NCI-H774 (cell line): ENCODE measurements at places on chromosomes 2 and 18.

GRCh38 chr2:53131416-53131815 lies 636.2 kb upstream of the CHAC2 start:
- DNase-seq: no peak

GRCh38 chr18:61865466-61866175 lies 27.2 kb downstream of the RNF152 start:
- no peak for DNase-seq

- no peak for DNase-seq
Observed at GRCh38 chr2:160363961-160364360, 129.6 kb downstream of the RBMS1 start.

GRCh38 chr2:19643117-19643518 lies 258.7 kb downstream of the TTC32 start:
- DNase-seq: no peak

GRCh38 chr2:149219856-149220255 lies 110.5 kb upstream of the LYPD6 start:
- no peak for DNase-seq

DNA sequence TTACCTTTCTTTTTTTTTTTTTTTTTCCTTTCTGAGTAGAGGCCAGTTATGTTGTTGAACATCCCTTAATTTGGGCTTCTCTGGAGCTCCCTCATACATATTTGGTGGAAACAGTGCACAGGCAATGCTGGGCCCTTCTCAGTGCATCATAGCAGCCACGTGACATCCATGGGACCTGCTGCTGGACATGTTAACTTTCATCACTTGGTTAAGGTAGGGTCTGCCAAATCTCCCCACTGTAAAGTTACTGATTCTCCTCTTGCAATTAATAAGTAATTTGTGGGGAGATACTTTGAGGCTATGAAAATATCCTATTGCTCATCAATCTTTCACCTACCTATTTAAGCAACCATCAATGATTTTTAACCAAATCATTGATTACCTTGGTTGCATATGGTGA lies 211.5 kb upstream of the LYPD1 start:
- no peak for DNase-seq

- no peak for DNase-seq
Observed at GRCh38 chr2:111710613-111711012, 173.4 kb downstream of the ANAPC1 start.

DNA sequence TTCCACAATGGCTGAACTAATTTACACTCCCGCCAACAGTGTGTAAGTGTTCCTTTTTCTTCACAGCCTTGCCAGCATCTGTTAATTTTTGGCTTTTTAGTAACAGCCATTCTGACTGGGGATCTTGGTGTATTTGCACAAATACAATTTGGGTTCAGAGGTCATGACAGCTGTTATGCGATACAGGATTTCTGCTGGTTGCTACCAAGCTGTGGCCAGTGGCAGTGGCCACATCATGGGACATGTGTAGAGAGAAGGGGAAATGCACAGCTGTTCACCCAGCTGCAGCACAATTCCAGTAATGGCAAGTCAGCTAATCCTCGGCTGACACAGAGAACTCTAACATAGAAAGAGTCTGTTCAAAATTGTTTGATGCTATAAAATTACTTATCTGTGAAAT lies 21.0 kb upstream of the SELENOI start:
- DNase-seq: no peak

- no peak for DNase-seq
Observed at GRCh38 chr18:5890331-5891183, 4.8 kb downstream of the TMEM200C start.

DNA sequence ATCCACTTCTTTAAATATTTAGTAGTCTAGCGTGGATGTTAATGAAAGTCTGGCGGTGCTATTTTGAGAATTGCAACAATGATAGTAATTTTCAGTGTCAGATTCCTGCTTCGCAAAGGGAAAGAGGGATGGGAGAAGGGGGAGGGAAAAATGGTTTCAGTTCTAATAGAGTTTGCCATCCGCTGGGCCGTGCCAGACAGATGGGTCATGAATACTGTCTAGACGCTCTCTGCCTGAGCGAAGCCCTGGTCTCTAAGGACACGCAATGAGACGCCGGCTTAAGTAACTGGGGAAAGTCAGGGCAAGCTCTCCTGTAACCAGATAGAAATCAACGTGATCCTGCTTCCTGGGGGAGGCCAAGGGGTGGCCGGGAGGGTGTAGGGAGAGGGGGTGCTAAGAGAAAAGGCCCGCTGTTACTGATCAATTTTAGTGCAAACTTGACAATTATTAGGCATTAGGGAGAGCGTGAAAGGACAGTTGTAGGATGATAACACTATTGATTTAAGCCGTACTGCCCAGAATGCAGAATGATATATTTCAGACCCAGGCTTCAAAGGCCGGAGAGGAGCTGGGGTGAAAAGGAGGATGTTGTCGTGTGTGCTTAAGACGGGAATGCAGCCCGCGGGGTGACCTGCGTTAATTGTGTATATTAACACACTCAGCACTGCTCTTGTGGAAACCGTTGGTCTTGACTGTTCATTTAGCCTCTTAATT lies 229.2 kb downstream of the LDLRAD4 start:
- peak; percentile 19 for DNase-seq

DNA sequence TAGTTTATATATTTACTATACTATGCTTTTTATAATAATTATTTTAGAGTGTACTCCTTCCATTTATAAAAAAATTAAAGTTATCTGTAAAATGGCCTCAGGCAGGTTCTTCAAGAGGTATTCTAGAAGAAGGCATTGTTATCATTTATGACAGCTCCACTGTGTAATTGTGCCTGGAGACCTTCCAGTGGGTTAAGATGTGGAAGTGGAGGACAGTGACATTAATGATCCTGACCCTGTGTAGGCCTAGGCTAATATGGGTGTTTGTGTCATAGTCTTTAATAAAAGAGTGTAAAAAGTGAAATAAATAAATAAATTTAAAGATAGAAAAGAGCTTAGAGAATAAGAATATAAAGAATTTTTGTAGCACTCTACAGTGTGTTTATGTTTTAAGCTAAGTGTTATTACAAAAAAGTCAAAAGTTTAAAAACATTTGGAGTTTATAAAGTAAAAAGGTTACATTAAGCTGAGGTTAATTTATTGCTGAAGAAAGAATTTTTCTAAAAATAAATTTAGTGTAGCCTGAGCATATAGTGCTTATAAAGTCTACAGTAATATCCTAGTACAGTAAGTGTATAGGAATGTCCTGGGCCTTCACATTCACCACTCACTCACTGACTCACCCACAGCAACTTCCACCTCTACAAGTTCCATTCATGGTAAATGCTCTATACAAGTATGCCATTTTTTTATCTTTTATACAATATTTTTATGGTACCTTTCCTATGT lies 190.0 kb upstream of the SESTD1 start:
- DNase-seq: no peak

DNA sequence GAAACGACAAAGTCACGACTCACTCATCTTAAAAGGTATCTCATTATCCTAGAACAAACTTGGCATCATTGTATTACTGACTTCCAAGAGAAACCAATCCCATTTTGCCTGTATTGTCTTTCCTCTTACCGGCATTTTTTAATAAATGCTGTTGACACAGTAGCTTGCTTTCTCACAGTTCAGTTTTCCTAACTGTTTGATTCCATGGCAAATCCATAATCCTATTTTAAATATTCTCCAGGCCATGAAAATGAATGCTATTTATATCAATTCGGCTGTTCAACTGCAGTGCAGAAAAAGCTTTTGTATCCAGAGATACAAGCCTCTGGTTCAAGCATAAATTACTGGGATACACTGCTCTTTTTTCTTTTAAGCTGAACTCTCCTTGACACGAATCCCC lies 1241.9 kb downstream of the DPP10 start:
- DNase-seq: no peak

DNA sequence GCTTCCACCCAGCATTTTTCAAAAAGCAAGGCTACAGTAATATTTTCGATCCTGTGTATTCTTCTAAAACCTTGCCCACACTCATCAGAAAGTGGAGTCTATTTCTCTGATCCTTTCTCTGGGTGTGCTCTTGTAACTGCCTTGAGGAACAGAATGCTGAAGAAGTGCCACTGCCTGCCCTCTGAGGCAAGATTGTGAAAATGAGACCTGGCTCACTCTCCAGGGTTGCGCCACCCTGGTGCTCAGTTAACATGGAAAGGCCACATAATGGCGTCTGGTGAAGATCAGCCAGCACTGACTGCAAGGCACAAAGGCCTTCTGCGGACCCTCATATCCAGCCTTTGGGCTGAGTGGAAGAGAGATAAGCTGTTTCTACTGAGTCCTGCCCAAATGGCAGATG lies 11.2 kb upstream of the SH3RF3 start:
- DNase-seq: no peak

GRCh38 chr2:217710211-217710765 lies 292.5 kb downstream of the TNS1 start:
- DNase-seq: no peak

DNA sequence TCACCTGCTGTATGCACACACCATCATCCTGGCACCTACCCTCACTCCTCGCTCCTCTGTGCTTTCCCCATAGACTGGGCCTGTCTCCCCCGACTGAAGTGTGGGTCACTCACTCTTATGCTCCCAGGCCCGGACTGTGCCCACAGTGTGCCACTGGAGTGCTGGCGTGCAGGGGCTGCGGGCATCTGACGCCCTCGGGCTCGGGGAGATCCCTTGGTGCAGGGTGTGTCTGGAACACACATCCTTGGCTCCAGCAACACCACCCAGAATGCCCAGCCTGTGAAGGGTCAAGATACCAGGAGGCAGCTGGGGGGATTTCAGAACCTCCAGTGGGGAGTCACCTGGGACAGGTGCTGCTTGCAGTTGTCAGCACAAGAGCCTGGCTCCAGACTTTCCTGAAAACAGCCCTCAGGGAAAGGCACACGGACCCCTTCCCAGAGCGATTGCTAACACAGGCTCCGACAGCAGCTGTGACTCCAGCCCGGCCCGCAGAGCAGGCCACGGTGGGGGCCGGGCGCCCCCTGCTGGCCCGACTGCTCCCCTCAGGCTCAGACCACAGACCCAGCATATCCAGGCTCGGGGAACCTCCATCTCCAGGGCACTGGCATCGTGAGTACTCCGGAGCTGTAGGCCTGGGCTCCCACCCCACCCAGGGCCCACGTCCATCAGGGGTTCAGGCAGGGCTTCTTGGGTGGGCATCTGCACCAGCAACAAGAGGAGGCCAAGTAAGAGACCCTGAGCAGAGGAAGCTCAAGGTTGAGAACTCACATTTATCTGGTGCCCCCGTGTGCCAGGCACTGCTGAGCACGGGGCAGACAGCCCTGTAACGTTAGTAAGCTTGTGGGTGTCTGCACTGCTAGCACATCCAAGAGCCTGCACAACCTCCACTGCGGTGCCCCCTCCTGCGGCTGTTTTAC lies 8.6 kb downstream of the HS1BP3 start:
- DNase-seq: peak; percentile 21

DNA sequence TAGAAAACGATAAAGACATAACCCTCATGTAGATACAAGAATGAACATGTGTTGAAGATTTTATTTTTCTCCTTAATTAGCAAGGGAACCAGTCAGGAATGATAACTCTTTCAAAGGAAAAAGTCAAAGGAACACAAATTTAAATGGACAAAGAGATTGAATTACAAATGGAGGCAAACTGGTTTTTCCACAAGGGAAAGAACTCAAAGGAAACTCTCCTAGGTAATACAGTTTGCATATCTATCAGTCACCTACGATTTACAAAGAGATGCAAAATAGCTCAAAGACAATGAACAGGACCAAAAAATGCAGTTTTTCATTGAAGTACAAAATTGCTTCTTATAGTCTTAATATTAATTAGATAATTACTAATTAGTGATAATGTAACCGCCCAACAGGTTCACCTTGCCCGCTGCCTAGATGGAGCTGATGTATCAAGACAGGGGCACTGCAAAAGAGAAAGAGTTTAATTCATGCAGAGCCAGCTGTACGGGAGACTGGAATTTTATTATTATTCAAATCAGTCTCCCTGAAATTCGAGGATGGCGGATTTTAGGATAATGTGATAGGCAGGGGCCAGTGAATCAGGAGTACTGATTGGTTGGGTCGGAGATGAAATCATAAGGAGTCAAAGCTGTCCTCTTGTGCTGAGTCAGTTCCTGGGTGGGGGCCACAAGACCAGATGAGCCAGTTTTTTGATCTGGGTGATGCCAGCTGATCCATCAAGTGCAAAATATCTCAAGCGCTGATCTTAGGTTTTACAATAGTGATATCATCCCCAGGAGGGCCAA lies 151.0 kb downstream of the TMEM17 start:
- DNase-seq: no peak

DNA sequence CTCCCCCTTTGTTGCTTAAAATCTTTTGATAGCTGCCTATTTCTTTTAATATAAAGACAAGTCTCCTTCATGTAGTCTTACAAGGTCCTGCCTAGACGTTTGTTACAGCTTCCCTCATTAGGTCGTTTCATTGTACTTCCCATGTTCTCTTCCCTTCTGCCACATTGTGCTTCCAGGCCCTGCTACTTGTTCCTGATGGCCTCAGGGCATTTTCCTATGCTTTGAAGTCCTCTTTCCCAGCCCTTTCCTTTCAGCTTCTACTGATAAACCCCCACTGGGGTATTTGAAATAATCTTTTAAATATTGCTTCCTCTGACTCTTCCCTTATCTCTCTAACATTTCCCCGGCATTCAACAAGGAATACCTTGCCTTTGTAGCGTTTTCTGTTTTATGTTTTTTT lies 67.4 kb downstream of the UBE2E3 start:
- no peak for DNase-seq

GRCh38 chr2:236675526-236675925 lies 105.9 kb downstream of the ACKR3 start:
- DNase-seq: no peak

- no peak for DNase-seq
Observed at GRCh38 chr18:36153203-36153602, 23.5 kb downstream of the ELP2 start.

DNA sequence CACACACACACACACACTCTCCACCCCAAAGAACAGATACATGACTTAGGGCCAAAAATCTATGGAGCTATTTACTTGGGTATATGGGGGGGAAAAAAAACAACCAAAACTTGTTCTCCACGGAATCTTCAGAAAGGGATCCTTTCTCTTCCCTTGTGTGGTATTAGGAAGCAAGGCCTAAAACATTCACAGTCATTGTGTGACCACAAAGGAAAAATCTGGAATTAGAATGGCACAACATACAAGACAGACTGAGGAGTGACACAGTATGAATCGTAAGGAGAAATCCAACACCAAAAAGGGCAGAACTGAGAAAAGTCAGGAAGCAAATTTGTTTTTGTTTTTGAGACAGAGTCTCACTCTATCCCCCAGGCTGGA lies 70.3 kb downstream of the ASXL2 start:
- DNase-seq: no peak
